Fibroblast of the conjunctiva (primary cell): ENCODE measurements at places on chromosomes 6 and 20.
A peak's percentile ranks its signal among the peaks of the same experiment; 100 is the strongest.

DNA sequence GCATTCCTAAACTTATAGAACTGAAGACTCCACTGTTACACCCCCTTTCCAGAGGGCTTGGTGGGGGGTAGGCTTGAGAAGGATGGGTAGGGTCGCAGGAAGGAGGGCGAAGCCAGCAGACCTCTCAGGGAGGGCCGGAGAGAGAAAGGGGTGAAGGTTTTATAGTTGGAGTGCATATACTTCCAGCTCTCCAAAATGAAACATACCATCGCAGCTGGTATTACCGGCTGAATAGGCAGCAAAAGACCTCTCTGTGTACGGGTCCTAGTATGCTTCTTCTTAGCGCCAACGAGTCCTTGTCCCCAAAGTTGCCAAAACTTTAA lies 1.0 kb upstream of the VGLL2 start:
- DNase-seq: no peak

- no peak for DNase-seq
Observed at GRCh38 chr6:23775127-23775526, 350.9 kb upstream of the NRSN1 start.

GRCh38 chr20:1844325-1845162 lies 50.7 kb upstream of the SIRPA start:
- peak; percentile 23 for DNase-seq

GRCh38 chr20:15645816-15646215 lies 927.4 kb downstream of the KIF16B start:
- no peak for DNase-seq

GRCh38 chr6:12801141-12801540 lies 84.6 kb downstream of the PHACTR1 start:
- no peak for DNase-seq

GRCh38 chr6:41781366-41781730 lies 766 bp downstream of the PRICKLE4 start:
- no peak for DNase-seq

DNA sequence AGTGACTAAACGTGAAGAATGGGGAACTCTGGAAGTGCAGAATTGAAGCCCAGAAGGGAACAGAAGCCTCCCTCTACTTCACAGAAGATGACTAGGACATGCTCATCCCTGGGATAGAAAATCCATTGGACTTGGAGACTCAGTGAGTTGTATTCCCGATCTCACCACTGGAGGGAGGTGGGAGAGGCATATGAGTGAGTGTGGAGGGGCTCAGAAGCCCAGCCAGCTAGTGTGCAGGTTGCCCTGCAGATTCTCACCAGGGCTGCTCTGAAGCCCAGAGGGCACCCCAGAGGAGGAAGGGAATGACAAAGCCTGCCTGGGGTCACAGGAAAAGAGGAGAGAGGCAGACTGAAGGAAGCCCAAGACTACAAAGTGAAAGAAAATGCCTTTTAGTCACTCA lies 42.1 kb upstream of the HLA-E start:
- no peak for DNase-seq

- DNase-seq: no peak
Observed at GRCh38 chr20:60242836-60243505, 284.7 kb downstream of the CDH26 start.
